Activated CD4-positive, CD25-positive, alpha-beta regulatory T cell treated with anti-CD3 and anti-CD28 coated beads, Interleukin-2, amount 50 U/mL, for 72 hours (primary cell): ENCODE measurements at places on chromosomes 6 and 20.

- DNase-seq = no peak
These were observed 148.0 kb upstream of the PLN start for GRCh38 chr6:118400098-118400497.

DNA sequence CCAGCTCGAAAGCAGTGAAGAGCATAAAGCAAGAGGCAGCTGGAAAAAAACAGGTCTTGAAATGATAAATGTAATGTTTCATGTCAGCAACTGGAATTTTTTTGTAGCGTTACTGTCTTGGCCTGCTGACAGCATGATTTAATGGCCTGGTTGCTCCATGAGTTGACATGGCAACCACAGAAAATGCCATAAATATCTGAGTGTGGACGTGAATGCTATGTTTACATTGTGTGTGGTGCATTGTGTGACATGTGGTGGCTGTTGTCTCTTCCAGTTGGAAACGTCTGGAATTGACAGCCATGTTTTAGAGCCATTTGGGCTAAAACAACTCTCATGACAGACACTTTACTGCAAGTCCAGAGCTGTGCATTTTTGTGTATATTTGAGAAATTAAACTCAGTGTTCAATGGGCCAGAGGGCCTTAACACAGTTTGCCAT is 170.0 kb downstream of the FOXA2 start:
- DNase-seq = no peak

- DNase-seq = no peak
These were observed 23.9 kb downstream of the MAP7 start for GRCh38 chr6:136526196-136526930.

GRCh38 chr20:36404435-36404978 is 98.4 kb downstream of the DLGAP4 start:
- DNase-seq = no peak

DNA sequence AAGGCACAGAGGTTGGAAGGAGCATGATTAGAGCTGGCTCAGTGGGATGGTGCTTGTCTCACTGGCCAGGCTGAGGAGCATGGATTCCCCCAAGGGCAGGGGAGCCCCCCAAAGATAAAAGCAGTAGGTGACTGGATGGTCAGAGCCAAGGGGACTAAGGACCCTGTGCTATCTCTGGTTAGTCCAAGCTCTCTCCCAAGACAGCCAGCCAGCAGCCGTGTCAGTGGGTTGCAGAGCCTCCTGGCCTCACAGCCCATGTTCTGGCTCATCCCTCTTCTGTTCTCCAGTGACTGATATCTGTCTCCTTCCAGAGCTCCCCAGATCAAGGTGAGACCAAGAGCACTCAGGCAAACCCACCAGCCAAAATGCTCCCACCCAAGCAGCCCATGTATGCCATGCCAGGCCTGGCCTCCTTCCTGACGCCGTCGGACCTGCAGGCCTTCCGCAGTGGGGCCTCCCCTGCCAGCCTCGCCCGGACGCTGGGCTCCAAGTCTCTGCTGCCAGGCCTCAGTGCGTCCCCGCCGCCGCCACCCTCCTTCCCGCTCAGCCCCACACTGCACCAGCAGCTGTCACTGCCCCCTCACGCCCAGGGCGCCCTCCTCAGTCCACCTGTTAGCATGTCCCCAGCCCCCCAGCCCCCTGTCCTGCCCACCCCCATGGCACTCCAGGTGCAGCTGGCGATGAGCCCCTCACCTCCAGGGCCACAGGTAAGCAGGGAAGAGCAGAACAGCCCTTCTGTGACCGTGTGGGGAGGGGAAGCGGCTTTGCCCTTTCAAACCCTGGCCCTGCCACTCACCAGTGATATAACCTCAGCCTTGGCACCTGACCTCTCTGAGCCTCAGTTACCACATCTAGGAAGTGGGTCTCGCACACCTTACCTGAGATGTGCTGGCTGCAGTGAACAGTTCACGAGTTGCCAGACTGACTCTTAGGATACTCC is 121.3 kb downstream of the JPH2 start:
- no peak for DNase-seq

GRCh38 chr20:59994697-59995122 is 36.5 kb downstream of the CDH26 start:
- DNase-seq = no peak

- peak; percentile 60 for DNase-seq
These were observed 48.6 kb downstream of the SLC2A10 start for GRCh38 chr20:46757754-46758678.

GRCh38 chr6:169629256-169629655 is 72.6 kb downstream of the WDR27 start:
- DNase-seq = no peak

- DNase-seq = no peak
These were observed 2.3 kb upstream of the CUL7 start for GRCh38 chr6:43055966-43056365.

GRCh38 chr20:10381477-10381876 is 52.5 kb downstream of the MKKS start:
- no peak for DNase-seq

- no peak for DNase-seq
These were observed 14.0 kb downstream of the KIAA1755 start for GRCh38 chr20:38246357-38247165.

DNA sequence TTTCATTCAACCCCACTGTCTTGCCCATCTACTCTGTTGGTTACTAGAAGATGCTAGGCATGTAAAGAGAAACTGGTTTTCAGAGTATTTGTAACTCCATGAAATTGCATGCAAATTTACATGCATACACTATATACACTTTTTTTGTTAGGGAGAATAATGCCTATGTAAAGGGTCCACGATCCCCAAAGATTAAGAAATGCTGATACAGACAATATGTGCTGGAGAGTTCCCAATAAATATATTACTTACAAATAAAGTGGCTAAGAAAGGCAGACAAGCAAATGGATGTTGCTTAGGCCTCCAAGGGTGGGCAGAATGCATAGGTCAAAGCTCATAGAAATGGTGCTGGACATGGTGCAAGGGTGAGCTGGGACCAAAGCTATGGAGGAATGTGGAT is 109.6 kb upstream of the NHSL1 start:
- DNase-seq = no peak

DNA sequence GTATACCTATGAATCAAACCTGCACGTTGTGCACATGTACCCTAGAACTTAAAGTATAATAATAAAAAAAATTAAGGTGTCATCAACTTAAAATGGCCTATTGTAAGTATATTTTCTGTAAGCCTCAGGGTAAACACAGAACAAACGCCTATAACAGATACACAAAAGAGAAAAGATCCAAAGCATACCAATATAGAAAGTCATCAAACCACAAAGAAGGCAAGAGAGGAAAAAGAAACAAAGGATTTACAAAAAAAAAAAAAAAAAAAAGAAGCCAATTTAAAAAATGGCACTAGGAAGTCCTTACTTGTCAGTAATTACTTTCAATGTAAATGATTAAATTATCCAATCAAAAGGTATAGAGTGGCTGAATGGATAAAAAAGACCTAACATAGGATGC is 24.6 kb upstream of the ASF1A start:
- DNase-seq = no peak

DNA sequence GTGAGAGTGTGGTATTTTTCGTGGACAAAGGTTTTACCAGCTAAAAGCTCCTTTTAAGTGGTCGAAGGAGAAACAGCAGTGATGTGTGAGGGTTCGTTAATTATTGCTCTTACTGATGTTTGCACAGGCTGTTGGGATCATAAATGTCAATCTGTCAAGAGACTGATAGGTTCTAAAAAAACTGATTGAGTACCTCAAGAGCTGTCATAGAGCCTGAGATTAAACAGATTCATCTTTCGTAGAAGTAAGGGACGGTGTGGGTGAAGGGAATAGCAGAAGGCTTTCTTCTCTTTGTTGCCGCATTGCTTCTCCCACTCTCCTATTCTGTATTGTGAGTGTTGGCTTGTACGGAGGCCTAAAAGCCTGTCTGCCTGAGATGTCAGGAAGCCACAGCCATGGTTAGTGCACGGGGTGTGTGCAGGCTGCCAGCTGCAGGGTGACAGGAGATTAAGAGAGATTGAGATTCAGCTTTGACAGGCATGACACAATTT is 291.0 kb downstream of the ZFAND3 start:
- no peak for DNase-seq

- DNase-seq = no peak
These were observed 14.2 kb downstream of the TRAF3IP2 start for GRCh38 chr6:111591370-111591900.

DNA sequence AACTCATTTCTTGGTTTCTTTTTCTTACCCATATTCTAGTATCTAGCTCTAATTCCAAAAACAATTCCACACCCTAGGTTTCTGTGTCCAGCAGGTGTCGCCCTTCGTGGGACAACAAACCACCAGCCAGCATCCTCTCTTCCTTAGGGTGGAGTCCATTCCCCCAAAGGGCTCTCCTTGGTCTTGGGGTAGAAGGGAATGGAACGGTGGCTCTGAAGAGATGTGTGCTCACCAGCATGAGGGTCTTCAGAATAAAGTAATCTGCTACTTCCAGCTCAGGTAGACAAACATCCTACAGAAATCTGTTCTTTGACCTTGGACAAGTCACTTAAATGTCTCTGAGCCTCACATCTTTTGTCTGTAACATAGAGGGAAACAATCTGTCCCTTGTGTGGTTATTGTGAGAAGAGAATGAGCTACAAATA is 7.2 kb downstream of the HLA-DMB start:
- peak; percentile 78 for DNase-seq

GRCh38 chr6:42338744-42339222 is 112.9 kb downstream of the TRERF1 start:
- DNase-seq = peak; percentile 28
